ENCODE measurements at places on chromosomes 12 and 14. TPM values are rescaled to one million over a fixed set of nuclear protein-coding genes. Genes with fewer than 3 reads are reported as not detected.

GRCh38 chr12:111448846-111449790 is 43.4 kb downstream of the SH2B3 start:
- H3K27me3 ChIP-seq: no peaks in the 10 kb centered on the region
- peaks cover 18% of the 10 kb centered on the region for H3K36me3 ChIP-seq
- H3K4me1 ChIP-seq: peaks cover 26% of the 10 kb centered on the region

- no peak for DNase-seq
- H3K27me3 ChIP-seq: no peaks in the 10 kb centered on the region
- peak overlapping the region; percentile 85 for H3K27ac ChIP-seq
- peaks cover 68% of the 10 kb centered on the region for H3K4me1 ChIP-seq
- H3K36me3 ChIP-seq: peaks cover 2% of the 10 kb centered on the region
- peak overlapping the region; percentile 5 for H3K4me3 ChIP-seq
Observed at GRCh38 chr14:62066304-62066703, 304.1 kb downstream of the SNAPC1 start.

DNA sequence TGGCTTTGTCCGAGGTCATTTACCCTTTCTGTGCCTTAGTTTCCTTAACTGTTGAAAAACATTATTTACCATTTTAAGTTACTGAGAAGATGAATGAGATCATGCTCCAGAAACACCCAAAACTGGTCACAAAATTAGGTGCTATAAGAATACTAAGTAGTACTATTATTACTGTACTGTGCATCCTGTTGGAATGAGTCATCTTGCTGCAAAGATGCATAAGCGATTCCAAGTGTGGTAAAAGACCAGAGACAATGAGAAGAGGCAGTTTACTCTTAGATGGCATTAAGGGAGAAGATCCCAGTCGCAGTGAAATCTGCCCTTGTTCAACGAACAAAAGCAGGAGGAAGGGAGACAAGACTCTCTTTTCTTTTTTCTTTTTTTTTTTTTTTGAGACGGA is 4.2 kb upstream of the PLEKHA5 start:
- no peaks in the 10 kb centered on the region for H3K27me3 ChIP-seq
- peaks cover 6% of the 10 kb centered on the region for H3K36me3 ChIP-seq
- no peaks in the 10 kb centered on the region for H3K4me1 ChIP-seq
- H3K27ac ChIP-seq: no peak overlapping the region
- no peak overlapping the region for H3K4me3 ChIP-seq
- no peak for DNase-seq

- H3K4me1 ChIP-seq: peaks cover 6% of the 10 kb centered on the region
- no peaks in the 10 kb centered on the region for H3K27me3 ChIP-seq
- peak overlapping the region; percentile 3 for H3K27ac ChIP-seq
- no peaks in the 10 kb centered on the region for H3K36me3 ChIP-seq
- H3K4me3 ChIP-seq: no peak overlapping the region
Observed at GRCh38 chr14:51176839-51177238, 63.2 kb upstream of the TMX1 start.

DNA sequence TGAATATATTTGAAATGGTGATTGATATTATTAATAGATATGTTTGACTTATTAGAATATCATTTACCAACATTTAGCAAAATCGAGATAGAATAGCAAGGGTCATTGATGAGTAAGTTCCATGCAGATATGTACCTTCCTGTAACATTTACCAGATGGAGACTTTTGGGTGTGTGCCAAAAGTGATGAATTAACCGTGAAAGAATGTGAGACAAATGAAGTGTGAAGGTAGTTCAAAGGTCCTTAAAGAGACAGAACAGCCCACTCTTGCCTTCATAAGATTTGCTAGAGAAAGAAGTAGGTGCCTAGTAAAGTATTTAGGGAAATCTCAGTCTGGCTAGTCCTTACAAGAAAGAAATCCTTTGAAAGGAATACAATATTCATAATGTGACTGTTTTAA is 45.5 kb downstream of the FGD4 start:
- peaks cover 8% of the 10 kb centered on the region for H3K4me1 ChIP-seq
- no peak for DNase-seq
- H3K27me3 ChIP-seq: no peaks in the 10 kb centered on the region
- H3K36me3 ChIP-seq: no peaks in the 10 kb centered on the region
- H3K4me3 ChIP-seq: no peak overlapping the region

GRCh38 chr12:5432011-5432400 is at the start of gene NTF3:
Gene NTF3, plus strand, starts transcription at chr12:5432108. Its CDS starts 217 bp downstream, at chr12:5432325.
- peaks cover 46% of the 10 kb centered on the region for H3K27me3 ChIP-seq
- H3K4me1 ChIP-seq: peaks cover 32% of the 10 kb centered on the region
- peak within 1 kb of the TSS; percentile 72 for H3K27ac ChIP-seq
- H3K36me3 ChIP-seq: no peaks in the 10 kb centered on the region
- no peak for DNase-seq

DNA sequence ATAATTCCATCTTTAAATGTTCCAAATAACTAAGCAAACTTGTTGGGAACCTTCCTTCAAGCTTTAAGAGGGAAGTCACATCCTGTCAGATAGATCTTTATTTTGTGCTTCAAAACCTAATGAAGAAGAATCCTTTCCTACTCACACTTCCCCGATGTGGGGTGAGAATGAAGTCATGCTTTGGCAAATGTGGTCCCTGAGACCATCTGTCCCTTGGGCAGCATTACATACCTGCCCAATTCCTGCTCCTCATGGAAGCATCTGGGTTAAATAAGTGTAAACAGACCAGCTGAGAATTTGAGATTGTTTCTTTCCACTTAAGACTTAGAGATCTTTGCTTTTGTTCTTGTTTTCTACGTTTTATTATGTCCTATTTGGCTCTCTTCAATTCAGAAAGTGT is 606.0 kb upstream of the TMEM132C start:
- peaks cover 10% of the 10 kb centered on the region for H3K27me3 ChIP-seq
- H3K4me1 ChIP-seq: peaks cover 8% of the 10 kb centered on the region
- no peak overlapping the region for H3K4me3 ChIP-seq
- H3K27ac ChIP-seq: no peak overlapping the region
- H3K36me3 ChIP-seq: no peaks in the 10 kb centered on the region

GRCh38 chr14:49930720-49931119 is 37.8 kb downstream of the ARF6 start:
- no peak for DNase-seq
- H3K4me3 ChIP-seq: no peak overlapping the region
- H3K4me1 ChIP-seq: peaks cover 24% of the 10 kb centered on the region
- H3K27me3 ChIP-seq: no peaks in the 10 kb centered on the region
- no peaks in the 10 kb centered on the region for H3K36me3 ChIP-seq
- H3K27ac ChIP-seq: no peak overlapping the region

DNA sequence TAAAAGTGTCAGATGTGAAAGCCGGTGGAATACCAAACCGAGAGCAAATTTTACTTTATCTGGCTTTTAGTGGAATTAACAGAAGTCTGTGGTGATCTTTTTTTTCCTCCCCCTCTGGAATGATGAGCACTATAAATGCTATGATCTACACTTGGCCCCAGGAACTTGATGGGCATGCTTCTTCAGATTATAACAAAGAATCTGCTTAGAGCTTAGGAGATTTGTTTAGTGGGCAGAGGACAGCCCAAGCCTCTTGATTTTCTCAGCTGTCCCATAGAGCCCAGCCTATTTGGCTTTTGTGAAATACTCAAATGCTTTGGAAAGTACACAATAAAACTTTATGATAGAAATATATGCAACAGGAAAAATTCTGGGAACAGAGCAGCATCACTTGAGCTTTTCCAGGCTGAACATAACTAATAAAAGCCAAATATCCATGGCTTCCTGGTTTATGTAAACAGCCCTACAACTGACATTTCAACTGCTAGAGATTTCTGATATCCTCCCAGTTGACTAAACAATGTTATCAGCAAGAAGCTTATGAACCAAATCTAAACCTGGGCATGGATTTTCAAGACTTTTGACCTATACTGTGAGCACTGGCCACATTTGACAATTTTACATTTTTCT is 149.6 kb downstream of the PLXNC1 start:
- H3K27me3 ChIP-seq: no peaks in the 10 kb centered on the region
- H3K27ac ChIP-seq: no peak overlapping the region
- no peak for DNase-seq
- peaks cover 18% of the 10 kb centered on the region for H3K36me3 ChIP-seq

GRCh38 chr12:40552868-40553267 is 139.4 kb upstream of the CNTN1 start:
- H3K27me3 ChIP-seq: peaks cover 3% of the 10 kb centered on the region
- no peak overlapping the region for H3K4me3 ChIP-seq
- peaks cover 4% of the 10 kb centered on the region for H3K36me3 ChIP-seq
- DNase-seq: no peak
- H3K27ac ChIP-seq: no peak overlapping the region

GRCh38 chr12:80165746-80166145 is 66.4 kb downstream of the OTOGL start:
- peaks cover 7% of the 10 kb centered on the region for H3K4me1 ChIP-seq
- no peak overlapping the region for H3K27ac ChIP-seq
- H3K4me3 ChIP-seq: no peak overlapping the region
- peaks cover 3% of the 10 kb centered on the region for H3K27me3 ChIP-seq
- H3K36me3 ChIP-seq: no peaks in the 10 kb centered on the region
- no peak for DNase-seq

DNA sequence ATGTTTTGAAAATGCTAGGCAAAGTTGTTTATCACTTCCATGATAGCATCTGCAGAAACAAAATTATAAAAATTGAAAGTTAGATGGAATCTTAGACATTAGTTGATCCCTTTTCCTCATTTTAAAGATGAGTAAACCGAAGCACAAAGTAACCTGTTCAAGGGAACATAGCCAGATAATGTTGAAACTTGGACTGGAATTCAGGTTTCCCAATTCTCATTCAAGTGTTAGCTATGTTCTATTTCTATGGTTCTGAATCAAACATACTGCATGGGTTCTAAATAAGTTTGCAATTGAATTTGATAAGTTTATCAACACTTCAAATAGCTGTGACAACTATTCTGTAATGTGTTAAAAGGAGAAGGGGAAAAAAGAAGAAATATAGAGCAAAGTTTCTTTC is 122.4 kb upstream of the SOX5 start:
- H3K27me3 ChIP-seq: no peaks in the 10 kb centered on the region
- H3K36me3 ChIP-seq: no peaks in the 10 kb centered on the region
- H3K4me3 ChIP-seq: no peak overlapping the region
- DNase-seq: no peak

DNA sequence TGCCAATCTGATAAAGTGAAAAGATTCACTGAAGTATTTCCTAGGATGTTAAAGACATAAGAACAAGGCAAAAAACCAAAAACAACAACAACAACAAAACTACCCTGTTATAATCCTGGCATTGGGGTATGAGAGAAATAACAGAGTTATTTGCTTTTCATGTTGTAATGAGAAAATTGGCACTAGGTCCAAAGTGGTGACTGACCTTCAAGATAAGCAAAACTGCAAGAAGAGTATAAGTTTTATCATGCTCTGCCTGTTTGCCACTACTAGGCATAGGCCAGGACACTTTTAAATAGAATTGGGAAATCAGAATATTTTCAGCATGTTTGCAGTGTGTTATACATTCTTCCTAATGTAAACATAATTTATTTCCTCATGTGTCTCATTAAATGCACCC is 140.1 kb upstream of the CPM start:
- H3K27me3 ChIP-seq: peaks cover 13% of the 10 kb centered on the region
- no peaks in the 10 kb centered on the region for H3K36me3 ChIP-seq
- no peak for DNase-seq
- no peak overlapping the region for H3K4me3 ChIP-seq
- no peak overlapping the region for H3K27ac ChIP-seq

DNA sequence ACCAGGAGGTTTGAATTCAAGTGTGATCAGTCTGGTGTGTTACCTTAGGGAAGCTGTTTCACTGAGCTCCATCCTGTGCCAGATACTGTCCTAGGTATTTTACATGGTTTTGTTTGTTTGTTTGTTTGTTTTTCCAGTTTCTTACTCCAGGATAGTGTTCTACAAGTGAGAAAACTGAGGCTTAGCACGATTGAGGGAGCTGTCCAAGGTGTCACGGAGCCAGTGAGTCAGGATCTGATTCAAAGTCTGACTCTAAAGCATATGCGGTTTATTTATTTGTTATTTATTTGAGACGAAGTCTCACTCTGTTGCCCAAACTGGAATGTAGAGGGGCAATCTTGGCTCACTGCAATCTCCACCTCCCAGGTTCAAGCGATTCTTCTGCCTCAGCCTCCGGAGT is 79.7 kb upstream of the GNG2 start:
- peaks cover 18% of the 10 kb centered on the region for H3K4me1 ChIP-seq
- H3K4me3 ChIP-seq: no peak overlapping the region
- no peak overlapping the region for H3K27ac ChIP-seq

- H3K27me3 ChIP-seq: peaks cover 5% of the 10 kb centered on the region
- H3K36me3 ChIP-seq: no peaks in the 10 kb centered on the region
- H3K27ac ChIP-seq: no peak overlapping the region
- no peak overlapping the region for H3K4me3 ChIP-seq
- H3K4me1 ChIP-seq: no peaks in the 10 kb centered on the region
Observed at GRCh38 chr14:96421236-96421635, 29.3 kb downstream of the AK7 start.

DNA sequence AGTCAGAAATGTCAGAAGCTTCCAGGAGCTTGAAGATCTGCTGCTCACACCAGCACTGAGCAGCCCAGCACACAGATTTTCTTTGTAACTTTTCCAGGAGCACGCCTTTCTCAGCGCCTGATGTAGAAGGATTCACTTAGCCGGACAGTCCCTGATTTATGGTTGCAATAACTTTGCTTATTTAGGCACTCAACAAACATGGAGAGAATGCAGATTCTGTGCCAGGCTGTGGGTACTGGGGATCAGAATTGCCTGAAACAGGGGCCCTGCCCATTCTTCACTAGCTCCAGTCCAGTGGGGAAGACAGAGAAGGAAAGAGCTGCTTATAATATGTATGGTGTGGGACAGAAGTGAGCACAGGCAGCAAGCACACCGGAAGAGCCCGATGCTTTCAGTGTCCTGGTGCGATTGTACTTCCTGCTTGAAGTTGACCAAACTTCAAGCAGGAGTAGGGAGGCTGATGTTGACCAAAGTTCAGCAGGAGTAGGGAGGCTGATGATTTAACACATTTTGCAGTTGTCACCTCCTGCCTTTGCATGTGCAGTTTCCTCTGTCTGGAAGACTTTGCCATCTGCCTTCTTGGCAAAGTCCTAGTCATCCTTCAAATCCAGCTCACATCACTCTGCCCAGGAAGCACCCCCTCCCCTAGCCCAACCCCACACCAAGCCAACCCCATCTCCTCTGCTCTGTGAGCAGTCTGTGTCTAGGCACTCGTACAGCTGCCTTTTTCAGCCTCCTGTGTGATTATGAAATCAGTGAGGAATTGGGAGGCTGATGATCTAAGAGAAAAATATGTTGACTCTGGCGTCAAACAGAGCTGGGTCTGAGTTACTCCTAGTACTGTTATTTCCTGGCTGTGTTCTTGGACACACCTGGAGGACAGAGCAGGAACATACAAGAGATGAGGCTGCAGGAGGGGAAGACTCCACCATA is 12.0 kb upstream of the PRIMA1 start:
- no peak overlapping the region for H3K27ac ChIP-seq
- no peak overlapping the region for H3K4me3 ChIP-seq
- peaks cover 6% of the 10 kb centered on the region for H3K27me3 ChIP-seq

The KRT82 gene
- not detected for total RNA-seq

The FOXG1 gene
- total RNA-seq: not detected

The TIMELESS gene
- 11.7 TPM for total RNA-seq

The TPPP2 gene
- not detected for total RNA-seq

The CHGA gene
- total RNA-seq: not detected

Data from chondrocyte (in vitro differentiated cells).